ENCODE measurements at places on chromosomes 1 and 21.

- DNase-seq, result no peak
Observed at GRCh38 chr1:199700551-199700950, 327.0 kb upstream of the NR5A2 start.

DNA sequence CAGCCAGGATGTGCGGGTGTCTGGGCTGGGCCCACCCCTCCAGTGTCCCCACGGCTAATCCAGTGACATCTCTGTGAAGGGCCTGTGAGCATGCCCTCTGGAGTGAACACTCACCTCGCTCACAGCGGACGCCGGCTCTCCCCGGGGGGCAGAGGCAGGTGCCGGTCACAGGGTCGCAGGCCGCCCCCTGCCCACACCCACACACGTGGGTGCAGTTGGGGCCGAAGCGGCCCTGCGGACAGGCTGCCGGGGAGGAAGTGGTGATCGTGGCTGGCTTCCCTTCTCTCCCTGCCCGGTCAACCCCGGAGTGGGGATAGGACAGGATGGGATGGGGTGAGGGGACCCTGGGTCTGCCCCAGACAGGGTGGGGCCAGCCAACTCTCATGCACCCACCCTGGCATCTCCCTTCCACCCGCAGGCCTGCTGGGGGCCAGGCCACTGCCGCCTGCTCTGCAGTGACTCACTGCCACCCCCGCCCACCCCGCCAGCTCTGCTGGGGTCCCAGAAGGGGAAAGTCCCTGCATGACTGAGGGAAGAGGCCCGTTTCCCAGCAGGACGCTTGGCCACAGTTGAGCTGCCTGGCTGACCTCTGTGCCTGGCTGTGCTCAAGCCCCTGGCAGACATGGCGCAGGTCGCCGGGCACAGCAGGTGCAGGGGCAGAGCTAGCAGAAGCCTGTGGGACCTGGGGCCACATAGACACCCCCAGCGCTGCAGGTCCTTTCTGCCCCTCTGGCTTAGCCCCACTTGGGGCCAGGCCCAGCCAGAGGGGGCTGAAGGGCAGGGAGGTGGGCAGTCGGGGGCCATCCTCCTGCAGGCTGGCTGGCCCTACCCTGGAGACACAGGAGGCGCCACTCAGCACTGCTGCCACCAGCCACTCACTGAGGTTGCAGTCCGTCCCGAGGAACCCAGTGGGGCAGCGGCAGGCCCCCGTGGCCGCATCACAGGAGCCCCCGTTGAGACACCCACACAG is 41.6 kb downstream of the ARHGEF16 start:
- DNase-seq, result no peak

GRCh38 chr21:43727519-43728153 is 8.7 kb downstream of the PDXK start:
- peak; percentile 50 for DNase-seq

DNA sequence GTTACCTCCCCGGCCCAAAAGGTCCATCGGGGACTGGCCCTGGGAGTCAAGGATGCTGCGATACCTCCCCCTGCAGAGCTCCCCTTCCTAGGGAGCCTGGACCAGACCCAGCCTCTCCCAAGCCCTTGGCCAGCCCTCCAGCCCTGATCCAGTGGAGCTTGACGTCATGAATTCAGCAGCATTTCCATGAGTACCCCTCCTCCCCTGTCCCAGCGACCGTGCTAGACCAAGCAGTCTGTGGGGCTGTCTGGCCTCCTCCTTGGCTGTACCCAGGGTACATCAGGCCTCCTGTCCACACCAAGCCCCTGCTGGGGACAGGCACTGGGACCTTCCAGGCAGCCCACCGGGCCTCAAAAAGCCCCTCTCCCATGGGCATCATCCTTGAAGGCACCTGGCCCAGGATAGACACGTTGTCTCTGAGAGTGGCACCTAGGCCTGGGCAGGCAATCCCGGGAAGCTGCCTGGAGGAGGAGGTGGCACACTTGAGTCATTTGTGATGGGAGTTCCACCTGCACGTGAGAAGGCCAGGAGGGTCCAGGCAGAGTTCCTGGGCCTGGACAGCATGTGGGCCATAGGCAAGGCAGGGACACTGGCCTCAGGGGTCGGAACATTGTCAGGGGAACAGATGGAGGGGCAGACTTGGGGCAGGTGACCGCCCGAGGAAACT is 46.4 kb downstream of the WNT9A start:
- peak; percentile 17 for DNase-seq

- DNase-seq, result no peak
Observed at GRCh38 chr1:203439131-203439730, 36.4 kb upstream of the PRELP start.

- DNase-seq, result no peak
Observed at GRCh38 chr21:45000637-45001133, 60.9 kb downstream of the SLX9 start.

DNA sequence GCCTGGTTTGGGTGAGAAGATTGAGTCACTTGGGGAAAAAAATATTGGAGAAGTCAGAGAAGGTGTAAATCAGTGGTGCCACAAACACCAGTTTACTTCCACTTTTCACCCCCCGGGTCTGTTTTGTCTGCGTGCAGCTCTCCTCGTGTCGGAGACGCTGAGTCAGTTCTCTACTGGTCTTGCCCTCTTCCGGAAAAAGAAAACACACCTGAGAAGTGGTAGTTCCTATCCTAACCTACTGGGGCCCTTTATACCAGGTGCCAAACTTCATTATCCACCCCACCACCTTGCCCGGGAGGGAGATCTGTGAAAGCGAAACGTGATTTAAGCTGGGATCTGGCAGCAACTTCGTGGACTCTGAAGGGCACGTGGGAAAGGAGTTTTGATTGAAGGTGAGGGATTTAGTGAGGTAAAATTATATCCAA is 855 bp upstream of the IVNS1ABP start:
- DNase-seq, result peak; percentile 45

GRCh38 chr1:55987491-55988249 is 591.7 kb downstream of the PLPP3 start:
- no peak for DNase-seq

DNA sequence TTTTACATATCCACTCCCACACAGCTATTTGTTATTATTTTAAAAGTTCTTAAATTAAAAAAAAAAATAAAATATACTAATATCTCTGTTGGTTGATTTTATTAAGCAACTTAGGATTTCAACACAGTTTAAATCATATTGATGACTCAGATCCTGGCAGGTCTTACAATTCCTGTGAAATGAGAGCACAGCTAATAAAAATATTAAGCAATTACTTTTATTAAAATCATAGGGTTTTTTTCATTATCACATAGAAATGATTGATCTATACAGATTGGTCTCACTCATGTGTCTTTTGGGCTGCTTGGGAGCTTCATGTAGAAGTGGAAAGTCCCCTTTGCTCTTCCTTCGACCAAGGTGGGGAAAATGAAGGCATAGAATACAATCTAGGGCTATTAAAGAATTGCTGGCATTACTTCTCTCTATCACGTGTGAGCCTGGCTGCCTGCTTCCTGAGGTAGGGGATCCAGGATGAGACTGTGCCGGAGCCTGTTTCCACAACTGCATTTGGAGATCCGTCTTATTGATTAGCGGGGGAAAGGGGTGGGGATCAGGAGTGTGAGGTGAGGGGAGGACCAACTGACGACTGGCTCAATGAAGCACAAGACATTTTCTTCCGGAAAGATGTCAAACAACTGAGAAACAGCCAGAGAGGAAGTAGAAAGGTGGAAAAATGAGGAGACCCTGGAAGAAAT is 858.0 kb downstream of the USP25 start:
- DNase-seq, result no peak

- no peak for DNase-seq
Observed at GRCh38 chr1:33130297-33130696, 49.3 kb downstream of the AZIN2 start.

DNA sequence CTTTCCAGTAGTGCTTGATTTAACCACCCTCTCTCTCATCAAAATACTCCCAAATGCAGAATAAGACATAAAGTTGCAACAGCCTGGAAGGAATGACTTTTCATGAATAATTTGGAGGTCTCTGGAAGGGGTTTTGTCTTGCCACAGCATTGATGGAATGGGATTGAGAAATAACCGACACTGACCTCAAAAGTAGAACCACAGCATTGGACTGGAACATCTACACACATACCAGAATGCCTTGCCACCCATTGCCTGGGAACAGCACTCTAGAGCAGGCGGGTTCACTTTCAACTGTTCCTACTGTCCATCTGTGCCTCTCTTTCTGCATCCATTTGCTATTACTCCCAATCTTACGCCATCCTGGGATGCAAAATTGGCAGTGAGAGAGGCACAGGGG is 149.1 kb upstream of the USP24 start:
- no peak for DNase-seq

Measured in H9 (cell line).